ENCODE measurements at places on chromosomes 4 and X. TPM values are rescaled to one million over a fixed set of nuclear protein-coding genes. Genes with fewer than 3 reads are reported as not detected.

- DNase-seq: no peak
Observed at GRCh38 chrX:66602381-66602938, 36.4 kb downstream of the EDA2R start.

The DIPK2B gene
- 266 TPM for total RNA-seq

The CENPVL2 gene
- total RNA-seq: not detected

DNA sequence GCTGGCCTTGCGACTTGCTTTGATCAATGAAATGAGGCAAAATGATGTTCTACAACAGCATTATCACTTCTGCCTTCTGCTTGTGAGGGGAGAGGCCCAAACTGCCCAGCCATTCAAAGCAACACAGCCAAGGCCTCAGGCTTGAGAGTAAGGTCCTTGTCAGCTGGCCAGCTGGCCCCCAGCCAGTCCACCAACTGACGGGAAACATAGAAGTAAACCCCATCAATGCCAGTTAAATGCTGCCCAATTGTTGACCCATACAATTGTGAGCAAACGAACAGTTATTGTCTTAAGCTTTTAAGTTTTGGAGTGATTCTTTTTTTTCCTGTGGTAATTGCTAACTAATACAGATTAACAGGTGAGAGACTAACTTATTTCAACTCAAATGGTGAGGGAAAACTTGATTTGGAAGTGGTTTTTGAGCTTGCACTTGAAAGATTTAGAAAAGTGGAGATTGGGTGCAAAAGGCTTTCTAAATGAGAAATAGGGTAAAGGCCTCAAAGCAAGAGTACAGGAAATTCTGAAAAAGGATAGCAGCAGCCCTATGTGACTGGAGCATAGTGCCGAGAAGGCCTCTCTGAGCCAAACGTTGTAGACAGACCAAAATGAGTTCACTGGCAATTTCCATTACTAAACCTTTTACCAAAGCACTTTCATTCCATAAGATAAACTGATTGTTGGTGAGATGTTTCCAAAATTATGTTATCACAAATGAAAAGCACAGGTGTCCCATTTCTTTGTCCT lies 66.9 kb downstream of the ARHGEF38 start:
- no peak for DNase-seq

DNA sequence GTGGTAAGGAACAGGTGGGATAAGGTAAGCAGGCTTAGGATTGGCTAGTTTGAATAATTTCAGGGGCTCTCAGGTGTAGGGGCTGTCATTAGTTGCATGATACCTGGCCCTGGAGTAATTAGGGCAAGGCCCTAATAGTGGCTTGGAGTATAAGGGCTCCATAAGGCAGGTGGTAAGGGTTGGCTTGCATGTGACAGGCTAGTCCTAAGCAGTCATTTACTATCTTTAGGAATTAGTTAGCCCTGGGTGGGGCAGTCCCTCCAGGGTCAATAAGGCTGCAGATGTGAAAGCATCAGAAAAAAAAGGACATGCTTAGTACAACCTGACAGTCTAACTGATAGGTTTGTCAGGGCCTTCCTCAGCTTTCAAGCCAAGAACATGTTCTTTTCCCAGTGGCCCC lies 7.8 kb upstream of the TMPRSS11D start:
- no peak for DNase-seq

The CTAG2 gene
- not detected for total RNA-seq
